ENCODE measurements at places on chromosomes 2 and 18.

GRCh38 chr2:158968396-158969161 is at the start of gene TANC1:
Gene TANC1 (plus strand): TSS chr2:158968640. CDS start chr2:159065911, 97,271 bp downstream.
- peak; percentile 86 for DNase-seq

DNA sequence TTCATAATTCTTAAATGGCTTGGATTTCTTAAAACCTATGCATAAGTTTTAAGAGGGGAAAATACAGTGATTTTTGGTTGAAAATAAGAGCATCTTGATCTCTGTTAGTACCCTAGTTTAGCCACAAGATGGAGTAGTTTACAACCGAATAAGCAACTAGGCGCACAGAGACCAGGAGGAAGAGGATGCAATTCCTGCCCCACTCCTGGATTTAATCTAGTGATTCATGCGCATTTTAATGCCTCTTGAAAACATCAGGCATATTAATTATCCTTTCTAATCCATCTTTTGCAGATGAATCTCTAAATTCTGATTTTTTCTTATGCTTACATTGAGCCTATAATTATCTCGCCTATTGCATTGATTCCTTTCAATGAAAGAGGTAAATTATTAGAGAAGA is 76.7 kb downstream of the MRPS9 start:
- DNase-seq, result peak; percentile 44

GRCh38 chr2:216661639-216662375 is 28.6 kb downstream of the IGFBP2 start:
- no peak for DNase-seq

GRCh38 chr2:95165030-95165370 is 609 bp upstream of the ZNF2 start:
- DNase-seq, result no peak

GRCh38 chr18:78517973-78518372 is 461.6 kb upstream of the SALL3 start:
- DNase-seq, result no peak

GRCh38 chr18:62524440-62525200 is 1.8 kb downstream of the ZCCHC2 start:
- peak; percentile 34 for DNase-seq

DNA sequence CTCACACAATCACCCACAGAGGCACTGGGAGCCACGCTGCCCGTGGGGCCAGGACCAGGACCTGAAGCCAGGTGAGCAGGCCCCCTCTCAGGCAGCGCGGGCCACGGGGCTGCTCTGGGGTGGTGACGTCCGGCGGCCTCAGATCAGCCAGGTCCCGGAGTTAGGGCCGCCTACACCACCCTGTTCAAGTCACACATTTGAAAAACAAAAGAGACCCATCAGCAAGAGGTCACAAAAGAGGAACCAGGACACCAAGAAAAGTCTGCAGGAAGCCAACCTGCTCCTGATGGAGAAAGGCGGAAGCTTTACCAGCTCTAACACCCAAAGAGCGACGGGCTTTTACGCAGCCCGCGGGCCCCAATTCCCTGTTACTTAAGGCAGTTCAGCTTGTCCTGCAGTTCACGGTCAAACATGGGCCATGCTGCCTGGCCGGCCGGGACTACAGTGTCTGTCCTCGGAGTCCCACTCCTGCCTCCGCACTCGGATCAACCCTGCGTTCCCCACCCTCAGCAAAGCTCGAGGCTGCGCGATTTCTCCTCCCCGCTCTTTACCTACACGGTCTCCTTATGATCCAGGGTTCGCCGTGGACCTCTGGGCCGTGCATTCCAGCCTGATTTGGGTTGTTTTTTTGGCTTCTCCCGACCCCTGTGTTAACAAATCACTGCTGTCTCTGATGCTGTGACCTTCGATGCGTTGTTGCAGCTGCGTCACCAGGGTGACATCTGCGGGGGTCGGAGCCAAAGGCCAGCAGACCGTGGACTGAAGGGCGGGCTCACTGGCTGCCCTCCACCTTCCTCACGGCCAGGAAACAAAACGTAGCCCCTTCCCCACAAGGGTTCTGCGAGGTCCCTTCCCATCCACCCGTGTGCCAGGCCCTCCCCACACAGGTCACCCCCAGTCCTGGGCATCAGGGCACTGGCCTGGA is 31.0 kb downstream of the SNORC start:
- no peak for DNase-seq

- no peak for DNase-seq
These were observed 90.5 kb downstream of the ICOS start for GRCh38 chr2:204027091-204027490.

- DNase-seq, result no peak
These were observed 79.3 kb downstream of the TXNL1 start for GRCh38 chr18:56559044-56559443.

Measured in skin of body (tissue), 3 donors.